Melanocyte of skin (primary cell): ENCODE measurements at places on chromosomes 16 and 17. TPM values are rescaled to one million over a fixed set of nuclear protein-coding genes. Genes with fewer than 3 reads are reported as not detected.

The BCKDK gene
- 36.9 and 42.6 TPM in 2 replicates for total RNA-seq

The OSGIN1 gene
- total RNA-seq: 10.3 and 32.7 TPM in 2 replicates

The NAE1 gene
- total RNA-seq: 104 and 123 TPM in 2 replicates

The SLFN12 gene
- 17.6 and 30.9 TPM in 2 replicates for total RNA-seq

The RAPGEFL1 gene
- total RNA-seq: 2.6 and 3.3 TPM in 2 replicates

The OTOP2 gene
- not detected in 2 replicates for total RNA-seq

The THRA gene
- 22.1 and 27.0 TPM in 2 replicates for total RNA-seq

The SLC5A10 gene
- total RNA-seq: 4.4 and 5.5 TPM in 2 replicates

The CACNG3 gene
- total RNA-seq: not detected in 2 replicates

The ASGR1 gene
- total RNA-seq: 0.33 and 1.2 TPM in 2 replicates

The CUEDC1 gene
- 14.1 and 20.4 TPM in 2 replicates for total RNA-seq

The SLC35G6 gene
- total RNA-seq: not detected in 2 replicates
